ENCODE measurements at places on chromosomes 16 and 17.

GRCh38 chr17:81672504-81672903 is 6.0 kb downstream of the CCDC137 start:
- DNase-seq, result no peak

- DNase-seq, result no peak
Observed at GRCh38 chr17:35056013-35056412, 7.5 kb downstream of the RFFL start.

DNA sequence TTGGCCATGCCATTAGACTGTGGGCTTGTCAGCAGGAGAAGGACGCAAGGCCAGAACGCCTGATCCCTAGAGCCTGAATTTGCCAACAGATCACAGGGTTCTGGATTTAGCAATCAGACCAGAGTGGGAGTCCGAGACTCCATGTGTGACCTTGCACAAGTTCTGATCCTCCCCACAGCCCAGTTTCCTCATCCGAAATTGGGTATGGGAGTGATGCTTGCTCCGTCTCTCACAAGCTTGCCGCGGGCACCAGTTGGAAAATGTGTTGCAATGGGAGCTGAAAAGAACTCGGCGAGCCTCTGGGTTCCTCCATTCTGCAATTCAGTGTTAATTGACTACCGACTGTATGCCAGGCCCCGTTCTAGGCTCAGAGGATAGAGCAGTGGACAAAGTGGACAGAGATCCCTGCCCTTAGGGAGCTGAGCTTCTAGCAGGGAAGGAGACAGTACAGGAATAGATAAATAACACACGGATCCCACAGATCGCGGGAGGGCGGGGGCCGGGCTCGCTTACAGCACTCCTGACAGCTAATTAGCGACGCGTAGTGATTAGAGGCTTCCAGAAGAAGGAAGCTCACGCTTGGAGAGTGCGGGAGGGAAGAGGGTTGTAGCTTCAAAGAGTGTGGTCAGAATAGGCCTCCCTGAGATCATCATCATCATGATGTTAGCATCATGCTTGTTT is 150.4 kb upstream of the CIBAR2 start:
- DNase-seq, result no peak

DNA sequence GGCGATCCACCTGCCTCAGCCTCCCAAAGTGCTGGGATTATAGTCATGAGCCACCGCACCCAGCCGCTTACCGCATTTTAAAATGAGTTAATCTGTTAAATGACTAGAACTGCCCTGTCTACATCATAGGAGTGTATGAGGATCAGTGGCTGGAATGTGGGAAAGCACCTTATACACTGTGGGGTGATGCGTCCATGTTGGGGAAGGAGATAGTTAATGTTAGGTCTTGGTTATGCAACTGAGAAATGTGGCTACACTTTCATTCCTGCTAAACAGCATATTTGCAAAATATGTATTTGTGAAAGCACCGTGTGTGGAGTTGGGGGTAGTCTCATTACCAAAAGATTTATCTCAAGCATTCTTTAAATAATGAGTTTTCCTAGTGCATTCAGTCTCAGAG is 107.6 kb downstream of the SPACA3 start:
- no peak for DNase-seq

GRCh38 chr17:74759941-74760340 is 11.5 kb downstream of the NHERF1 start:
- no peak for DNase-seq

DNA sequence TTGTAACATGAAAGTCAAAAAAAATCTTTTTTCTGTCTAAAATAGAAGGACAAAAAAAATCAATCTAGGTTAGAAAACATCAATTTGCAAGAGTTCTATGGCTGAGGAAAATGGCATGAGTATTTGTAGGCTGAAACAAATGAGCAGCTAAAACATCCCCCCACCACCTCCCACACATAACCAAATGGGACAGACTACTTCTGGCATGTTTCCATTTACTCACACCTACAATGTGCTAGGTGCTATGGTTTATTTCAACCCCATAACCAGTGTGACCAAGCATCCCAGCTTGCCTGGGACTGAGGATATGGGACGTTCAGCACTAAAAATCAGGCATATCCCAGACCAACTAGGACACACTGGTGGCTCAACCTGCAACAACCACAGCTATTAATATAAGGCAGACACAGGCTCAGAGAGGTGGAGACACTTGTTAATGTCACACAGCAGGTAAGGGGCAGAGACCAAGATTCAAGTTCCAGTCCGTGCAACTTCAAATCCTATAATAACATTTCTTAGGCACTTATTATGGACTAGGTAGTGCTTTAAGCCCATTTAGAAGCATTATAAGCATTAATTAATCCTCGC is 96.0 kb downstream of the XYLT1 start:
- DNase-seq, result no peak

DNA sequence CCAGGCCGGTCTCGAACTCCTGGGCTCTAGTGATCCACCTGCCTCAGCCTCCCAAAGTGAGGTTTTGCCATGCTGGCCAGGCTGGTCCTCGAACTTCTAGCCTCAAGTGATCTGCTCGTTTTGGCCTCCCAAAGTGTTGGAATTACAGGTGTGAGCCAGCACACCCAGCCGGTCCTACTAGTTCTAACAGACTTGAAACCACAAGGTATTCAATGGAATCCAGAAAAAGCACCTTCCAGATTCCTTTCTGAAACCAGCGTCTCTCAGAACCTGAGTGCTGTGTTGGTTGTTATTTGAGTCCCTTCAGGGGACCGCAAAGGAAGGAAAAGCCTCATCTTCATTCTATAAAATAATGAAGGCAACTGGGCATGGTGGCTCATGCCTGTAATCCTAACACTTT is 4.1 kb downstream of the KRABD2 start:
- DNase-seq, result no peak

- no peak for DNase-seq
Observed at GRCh38 chr17:45119964-45120363, 12.4 kb downstream of the PLCD3 start.

GRCh38 chr17:3004150-3004801 is 59.1 kb downstream of the OR1D5 start:
- peak; percentile 97 for DNase-seq

All from H54 (cell line).